ENCODE measurements at places on chromosomes 6 and 20.

- H3K27me3 ChIP-seq: no peaks in the 10 kb centered on the region
- no peaks in the 10 kb centered on the region for H3K4me1 ChIP-seq
- H3K4me3 ChIP-seq: no peak overlapping the region
- no peak for DNase-seq
- H3K27ac ChIP-seq: no peak overlapping the region
These were observed 52.6 kb upstream of the PTPRK start for GRCh38 chr6:128573036-128573435.

- H3K4me3 ChIP-seq: peak overlapping the region; percentile 88
- H3K36me3 ChIP-seq: no peaks in the 10 kb centered on the region
- H3K4me1 ChIP-seq: peaks cover 5% of the 10 kb centered on the region
- no peaks in the 10 kb centered on the region for H3K27me3 ChIP-seq
- DNase-seq: peak; percentile 6
These were observed 1.4 kb upstream of the SNTA1 start for GRCh38 chr20:33444797-33445560.

DNA sequence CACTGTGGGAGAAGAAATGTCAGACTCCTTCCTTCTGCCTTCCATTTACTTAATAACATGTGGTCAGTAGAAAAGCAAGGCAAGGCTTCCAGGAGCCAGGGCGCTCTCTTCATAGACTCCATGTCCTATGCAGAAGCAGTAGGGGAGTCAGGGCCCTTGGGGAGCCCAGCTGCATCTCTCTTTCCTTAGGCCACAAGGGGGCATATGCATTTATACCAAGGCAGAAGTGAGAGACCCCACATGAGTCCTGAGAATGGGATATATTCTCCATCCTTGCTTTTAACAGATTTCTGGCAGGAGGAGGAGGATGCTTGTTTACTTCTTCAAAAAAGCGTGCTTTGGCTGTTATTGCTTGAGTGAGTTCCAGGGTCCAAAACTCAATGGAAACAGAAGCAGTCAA is 198.5 kb downstream of the HIVEP2 start:
- no peaks in the 10 kb centered on the region for H3K4me1 ChIP-seq
- DNase-seq: no peak

DNA sequence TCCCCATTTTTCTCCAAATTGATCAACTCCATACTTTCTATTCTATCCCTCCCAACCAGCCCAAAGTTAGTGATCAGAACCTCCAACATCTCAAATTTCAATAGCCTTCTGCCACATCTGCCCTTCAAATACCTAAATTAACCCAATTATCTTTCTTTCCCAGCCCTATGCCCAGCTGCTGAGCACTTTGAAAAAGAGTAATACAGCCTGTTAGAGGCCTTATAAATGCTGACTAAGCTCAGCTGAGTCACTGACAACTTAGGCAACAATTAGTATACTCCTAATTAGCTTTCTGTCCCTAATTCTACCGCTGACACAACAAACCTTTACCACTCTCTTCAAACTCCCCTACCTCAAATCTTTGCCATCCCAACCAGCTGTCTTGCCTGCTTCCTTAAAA is 23.5 kb downstream of the RUNX2 start:
- H3K4me1 ChIP-seq: no peaks in the 10 kb centered on the region
- no peaks in the 10 kb centered on the region for H3K27me3 ChIP-seq
- DNase-seq: no peak
- H3K36me3 ChIP-seq: no peaks in the 10 kb centered on the region

All from effector memory CD4-positive, alpha-beta T cell (primary cell).